ENCODE measurements at places on chromosomes 13 and 19.
A peak's percentile ranks its signal among the peaks of the same experiment; 100 is the strongest.

GRCh38 chr19:41746593-41747227, 8.6 kb upstream of the CEACAM6 start:
- DNase-seq = no peak

GRCh38 chr19:40974633-40975037, 16.4 kb upstream of the CYP2B6 start:
- DNase-seq = peak; percentile 68

DNA sequence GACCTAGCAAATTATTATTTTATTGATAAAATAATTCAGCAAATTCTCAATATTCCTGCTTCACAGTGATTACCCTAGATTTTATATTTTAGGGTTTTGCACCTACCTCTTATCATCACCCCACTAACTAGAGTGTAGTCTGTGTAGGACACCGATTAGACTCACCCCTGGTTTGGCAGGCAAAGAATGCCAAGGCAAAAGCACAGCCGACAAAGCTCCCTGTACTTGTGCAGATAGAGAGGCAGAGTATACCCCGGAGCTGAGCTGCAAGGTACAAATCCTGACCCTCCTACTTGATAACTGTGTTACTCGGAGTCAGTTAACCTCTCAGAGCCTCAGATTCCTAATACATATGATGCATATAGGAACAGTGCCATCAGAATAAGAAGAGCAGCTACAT, 225.7 kb downstream of the ENOX1 start:
- DNase-seq = no peak

GRCh38 chr19:41325947-41326706, 16.2 kb downstream of the CCDC97 start:
- peak; percentile 75 for DNase-seq

- no peak for DNase-seq
These were observed 6.1 kb upstream of the GGACT start for GRCh38 chr13:100594731-100595130.

DNA sequence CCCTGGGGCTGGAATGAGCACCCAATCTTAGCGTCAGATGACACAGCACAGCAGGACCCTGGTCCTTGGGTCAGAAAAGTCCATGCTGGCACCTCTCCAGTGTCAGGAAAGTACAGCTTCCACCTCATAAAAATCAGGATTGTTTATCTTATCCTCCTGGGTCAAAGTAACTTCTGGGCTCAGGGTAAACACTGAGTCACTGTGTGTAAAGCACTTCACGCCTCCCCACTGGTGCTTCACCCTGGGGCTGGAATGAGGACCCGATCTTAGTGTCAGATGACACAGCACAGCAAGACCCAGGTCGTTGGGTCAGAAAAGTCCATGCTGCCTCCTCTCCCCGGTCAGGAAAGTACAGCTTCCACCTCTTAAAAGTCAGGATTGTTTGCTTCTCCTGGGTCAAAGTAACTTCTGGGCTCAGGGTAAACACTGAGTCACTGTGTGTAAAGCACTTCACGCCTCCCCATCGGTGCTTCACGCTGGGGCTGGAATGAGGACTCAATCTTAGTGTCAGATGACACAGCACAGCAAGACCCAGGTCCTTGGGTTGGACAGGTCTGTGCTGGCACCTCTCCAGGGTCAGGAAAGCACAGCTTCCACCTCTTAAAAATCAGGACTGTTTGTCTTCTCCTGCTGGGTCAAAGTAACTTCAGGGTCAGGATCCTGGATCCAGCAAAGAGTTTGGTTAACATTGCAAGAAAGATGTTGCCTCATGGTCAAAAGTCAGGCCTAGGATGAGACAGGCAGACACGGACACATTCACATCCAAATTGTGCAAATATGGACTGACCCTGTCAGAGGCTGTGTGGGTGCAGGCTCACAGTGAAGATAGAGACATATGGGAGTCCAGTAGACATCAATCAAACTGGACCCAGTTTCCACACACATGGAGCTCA, 39.2 kb upstream of the CYP2A7 start:
- DNase-seq = no peak
